ENCODE measurements at places on chromosomes 1 and 21.
A peak's percentile ranks its signal among the peaks of the same experiment; 100 is the strongest.

GRCh38 chr21:42360317-42360716 lies 6.0 kb downstream of the TFF1 start:
- DNase-seq, result no peak

DNA sequence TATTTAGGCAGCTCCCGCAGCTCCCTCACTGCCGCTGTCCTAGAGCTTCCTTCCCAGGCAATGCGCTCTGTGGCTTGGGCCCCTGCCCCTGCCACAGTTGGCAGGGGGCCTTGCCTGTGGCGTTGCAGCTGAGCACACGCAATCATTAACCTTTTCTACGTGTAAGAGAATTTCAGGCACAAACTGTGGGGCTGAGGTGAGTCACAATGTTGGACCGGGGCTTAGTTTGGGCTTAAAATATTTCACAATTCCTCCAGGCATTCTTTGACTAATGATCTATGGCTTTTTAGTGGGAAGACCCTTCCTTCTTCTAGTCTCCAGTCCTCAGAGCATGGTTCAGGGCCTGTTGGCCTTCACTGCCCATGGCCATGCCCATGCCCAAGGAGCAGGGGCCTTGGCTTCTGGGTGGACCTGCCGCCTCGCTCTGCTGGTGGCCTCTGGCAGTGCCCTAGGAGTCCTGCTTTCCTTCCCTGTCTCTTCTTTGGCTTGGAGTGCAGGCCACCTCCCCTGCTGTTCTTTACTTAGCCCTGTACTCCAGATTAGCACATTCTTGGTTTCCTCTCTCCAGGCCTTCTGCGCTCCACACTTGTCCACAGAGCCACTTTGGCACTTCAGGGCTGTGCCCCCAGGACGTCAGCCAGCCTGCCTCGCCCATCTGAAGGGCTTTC lies 39.2 kb downstream of the MAPKAPK2 start:
- DNase-seq, result no peak

DNA sequence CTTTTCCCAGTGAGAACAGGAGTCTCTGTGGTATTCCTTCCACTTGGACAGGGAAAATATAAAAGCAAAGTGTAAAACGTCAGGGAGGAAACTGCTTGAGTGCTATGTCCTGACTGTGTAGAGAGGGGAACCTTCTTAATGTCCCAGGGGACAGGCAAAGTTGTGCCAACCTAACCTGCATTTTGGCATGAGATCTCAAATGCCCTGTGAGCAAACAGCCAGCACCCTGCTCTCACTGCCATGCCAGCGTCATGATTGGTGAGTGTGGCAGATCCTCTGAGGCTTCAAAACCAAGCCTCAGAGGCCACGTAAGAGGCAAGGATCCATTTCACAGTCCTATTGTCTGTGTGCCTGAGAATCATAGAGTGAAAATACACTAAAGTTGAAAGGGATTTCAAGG lies 49.7 kb upstream of the RAP1A start:
- DNase-seq, result no peak

GRCh38 chr1:210027994-210028393 lies 90.0 kb downstream of the SYT14 start:
- no peak for DNase-seq

DNA sequence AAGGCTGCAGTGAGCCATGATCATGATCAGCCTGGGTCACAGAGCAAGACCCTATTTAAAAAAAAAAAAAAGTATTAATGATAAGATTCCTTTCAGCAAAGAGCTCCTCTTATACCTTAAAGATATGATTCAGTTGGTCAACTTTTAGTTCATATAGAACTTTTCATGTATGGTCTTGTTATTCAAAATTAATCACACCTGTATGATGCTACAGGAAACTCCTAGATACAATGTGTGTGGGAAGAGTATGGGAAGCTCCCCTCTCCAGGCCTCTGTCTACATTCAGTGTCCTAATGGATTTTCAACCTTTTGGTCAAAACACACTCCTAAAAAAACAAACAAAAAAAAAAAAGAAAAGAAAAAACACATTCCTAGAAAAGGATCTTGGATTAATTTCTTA lies 17.1 kb downstream of the MR1 start:
- DNase-seq, result no peak

DNA sequence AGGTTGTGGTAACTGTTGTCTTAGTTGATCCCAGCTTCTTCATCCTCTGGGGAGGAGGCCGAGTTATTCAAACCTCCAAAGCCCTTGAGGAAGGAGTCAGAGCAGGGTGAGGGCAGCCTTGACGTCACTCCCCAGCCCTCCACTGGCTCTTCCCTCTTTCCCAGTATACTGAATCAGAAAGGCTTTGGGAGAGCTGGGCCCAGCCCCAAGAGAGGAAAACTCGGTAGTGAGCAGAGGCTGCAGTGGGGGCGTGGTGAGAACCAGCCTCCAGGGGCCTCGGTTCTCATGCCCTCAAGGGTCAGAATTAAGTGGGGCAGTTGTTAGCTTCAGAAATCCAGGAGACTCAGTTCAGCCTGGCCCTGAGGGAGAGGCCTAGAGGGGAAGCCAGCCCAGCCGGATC lies 1.8 kb upstream of the GJA4 start:
- DNase-seq, result no peak

GRCh38 chr21:35893156-35893555 lies 167.2 kb downstream of the SETD4 start:
- DNase-seq, result no peak

- DNase-seq, result no peak
These were observed 438.9 kb downstream of the CAMTA1 start for GRCh38 chr1:7224081-7224534.

GRCh38 chr1:2587071-2587859 lies 688 bp downstream of the PRXL2B start:
- peak; percentile 9 for DNase-seq
